ENCODE measurements at places on chromosomes 16 and 17.

GRCh38 chr17:34113089-34113488, 142.0 kb upstream of the CCL2 start:
- DNase-seq: no peak

- no peak for DNase-seq
These were observed 38.1 kb downstream of the LGALS9 start for GRCh38 chr17:27669136-27669535.

DNA sequence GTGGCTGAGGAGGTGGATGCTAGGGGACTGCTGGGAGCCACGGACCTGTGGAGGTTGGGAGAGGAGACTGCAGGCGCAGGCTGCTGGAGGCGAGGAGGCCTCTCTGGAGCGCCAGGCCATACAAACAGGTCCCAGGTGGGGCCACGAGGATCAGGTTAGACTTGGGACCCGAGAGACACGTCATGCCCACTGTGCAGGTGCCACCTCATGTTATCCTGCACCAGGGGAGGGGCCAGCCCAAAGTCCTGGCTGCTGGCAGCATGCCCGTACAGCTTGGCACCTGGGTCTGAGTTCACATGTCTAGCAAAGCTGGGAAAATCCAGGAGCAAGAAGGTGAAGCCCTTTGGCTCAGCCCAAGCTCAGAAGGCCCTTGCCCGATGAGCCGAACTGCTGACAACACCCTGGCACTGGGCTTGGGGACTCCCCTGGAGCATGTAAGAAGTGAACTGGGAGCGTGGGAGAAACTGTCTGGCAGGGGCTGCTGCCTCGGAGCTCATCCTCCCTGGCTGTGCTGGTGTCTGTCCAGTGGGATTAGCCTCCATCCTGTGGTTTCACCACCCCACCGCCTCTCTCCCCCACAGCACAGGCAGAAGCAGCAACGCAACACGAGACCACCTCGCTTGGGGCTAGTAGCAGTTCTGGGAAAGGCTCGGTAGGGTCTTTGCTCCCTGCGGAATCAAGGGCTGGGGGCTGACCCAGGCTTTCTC, 5.3 kb downstream of the ARHGDIA start:
- peak; percentile 46 for DNase-seq

GRCh38 chr17:67831268-67831667, 6.0 kb downstream of the BPTF start:
- DNase-seq: no peak

DNA sequence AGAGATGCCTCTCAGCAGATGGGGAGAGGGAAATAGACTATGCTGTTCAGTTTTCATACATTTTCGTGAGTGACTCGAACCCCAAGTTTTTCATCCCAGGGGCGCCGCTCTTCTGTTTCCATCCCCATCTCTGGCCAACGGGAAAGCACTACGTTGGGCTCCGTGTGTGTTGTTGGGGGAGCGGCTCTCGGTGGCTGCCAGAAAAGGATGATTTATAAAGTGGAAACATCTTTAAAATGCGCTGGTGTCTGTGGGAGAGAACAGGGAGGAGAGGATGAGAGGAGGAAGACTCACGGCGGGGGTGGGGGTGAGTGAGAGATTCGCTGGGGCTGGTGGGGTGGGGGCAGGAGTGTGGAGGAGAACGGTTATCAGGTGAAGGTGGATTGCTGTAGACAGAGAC, 5.8 kb downstream of the TBX4 start:
- no peak for DNase-seq

DNA sequence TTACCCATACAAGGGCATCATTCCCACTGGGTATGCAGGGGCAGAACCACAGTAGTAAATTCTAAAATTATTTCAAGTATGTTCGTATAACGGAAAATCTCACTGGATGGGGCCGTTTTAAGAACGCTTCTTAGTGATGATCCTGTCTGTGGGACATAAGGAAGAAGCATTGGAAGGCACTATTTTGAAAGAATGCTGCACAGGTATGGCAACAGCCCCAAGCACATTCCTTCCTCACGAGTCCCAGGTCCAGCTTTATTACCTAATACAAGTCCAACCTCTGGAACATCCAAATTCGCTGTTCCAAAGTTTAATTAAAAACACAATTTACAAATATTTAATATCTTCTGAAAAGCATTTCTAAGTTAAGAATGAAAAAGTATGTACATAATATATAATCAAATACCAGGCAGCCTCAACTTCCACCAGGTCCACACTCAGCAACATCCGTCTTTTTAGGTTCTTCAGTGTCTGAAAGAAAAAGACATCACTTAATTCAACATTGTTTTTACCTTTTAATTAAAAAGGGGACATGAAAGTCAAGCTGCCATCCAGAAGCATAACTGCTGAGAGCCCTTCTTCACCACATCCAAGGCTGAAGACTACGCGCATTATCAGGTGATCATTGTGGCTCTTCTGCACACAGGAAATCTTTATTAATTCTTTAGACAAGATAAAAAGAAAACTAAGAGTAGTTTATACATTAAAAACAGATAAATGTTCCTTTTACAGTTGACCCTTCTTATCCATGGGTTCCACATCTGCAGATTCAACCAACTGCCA, 49.8 kb downstream of the BRD7 start:
- no peak for DNase-seq

DNA sequence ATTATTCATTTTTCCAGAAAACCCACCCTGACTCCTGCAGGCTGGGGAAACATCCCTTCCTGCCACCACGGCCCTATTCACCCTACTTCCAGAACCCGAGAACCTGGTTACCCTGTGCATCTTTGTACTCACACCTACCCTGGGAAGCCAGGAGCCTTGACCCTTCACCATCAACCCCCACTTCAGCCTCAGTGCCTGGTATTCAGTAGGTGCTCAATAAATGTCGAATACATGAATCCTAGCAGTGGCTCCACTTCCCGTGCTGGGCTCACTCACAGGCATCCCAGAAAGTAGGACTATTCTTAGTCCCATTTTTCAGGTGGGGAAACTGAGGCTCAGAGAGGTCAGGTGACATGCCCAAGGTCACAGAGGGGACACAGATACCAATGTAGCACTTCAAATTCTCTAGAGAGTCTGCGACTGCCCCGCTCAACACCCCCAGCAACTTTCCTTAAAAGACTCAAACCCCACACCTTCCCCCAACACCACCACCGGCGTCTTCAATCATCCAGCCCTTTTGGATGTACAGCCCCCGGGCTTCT, 36.1 kb upstream of the CMIP start:
- DNase-seq: no peak

GRCh38 chr16:29806641-29807425, 504 bp downstream of the MAZ start:
- DNase-seq: peak; percentile 58

DNA sequence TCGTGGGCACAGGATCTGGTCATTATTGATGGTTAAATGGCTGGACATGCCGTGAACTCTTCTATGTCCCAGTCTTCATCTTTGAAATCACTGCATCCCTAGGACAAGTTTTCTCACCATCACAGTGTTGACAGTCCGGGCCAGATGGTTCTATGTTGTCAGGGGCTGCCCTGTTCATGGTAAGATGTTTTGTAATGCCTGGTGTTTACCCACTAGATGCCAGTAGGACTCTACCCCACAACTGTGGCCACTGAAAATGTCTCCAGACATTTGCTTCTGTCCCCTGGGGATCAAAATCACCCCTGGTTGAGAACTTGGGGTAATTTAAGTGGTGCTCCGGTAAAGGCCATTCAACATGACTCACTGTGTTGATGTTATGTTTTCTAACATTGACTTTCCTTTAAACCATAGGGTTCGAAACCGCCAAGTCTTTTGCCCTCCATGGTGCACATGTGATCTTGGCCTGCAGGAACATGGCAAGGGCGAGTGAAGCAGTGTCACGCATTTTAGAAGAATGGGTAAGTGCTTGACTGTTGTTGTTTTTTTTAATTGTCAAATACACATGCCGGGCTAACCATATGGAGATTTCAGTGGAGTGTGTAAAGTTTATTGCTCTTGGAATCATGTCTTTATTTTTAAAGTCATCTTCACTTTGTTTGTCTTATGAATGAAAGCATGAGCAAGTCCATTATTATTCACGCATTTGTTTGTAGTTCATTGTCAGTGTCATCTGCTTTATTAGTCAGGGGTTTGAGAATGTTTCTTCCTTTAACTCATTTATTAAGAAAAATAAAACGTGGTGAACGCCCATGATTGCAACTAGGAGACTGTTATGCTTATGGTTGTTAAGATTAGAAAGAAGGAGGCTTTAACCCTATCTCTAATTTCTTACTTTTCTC, 64.6 kb downstream of the WWOX start:
- no peak for DNase-seq

DNA sequence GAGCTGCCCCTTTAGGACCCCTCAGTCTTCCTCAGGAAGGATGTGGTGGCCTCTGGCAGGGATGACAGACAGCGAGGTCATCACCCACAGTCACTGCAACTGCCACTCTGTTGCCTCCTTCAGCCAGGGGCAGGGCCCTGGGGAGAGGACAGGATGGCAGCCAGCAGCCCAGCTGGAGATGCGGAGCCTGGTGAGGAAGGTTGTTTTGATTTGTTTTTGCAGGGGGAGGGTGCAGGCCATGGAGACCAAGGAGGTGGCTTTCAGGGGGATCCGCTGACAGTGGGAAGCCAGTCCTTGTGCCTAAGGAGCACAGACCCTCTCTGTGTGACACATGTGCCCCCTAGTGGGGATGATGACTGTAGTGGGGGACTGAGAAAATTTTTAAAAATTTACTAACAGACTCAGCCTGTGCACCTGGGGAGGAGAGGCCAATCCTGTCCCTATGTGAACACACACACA, 7.4 kb downstream of the PRCD start:
- no peak for DNase-seq

DNA sequence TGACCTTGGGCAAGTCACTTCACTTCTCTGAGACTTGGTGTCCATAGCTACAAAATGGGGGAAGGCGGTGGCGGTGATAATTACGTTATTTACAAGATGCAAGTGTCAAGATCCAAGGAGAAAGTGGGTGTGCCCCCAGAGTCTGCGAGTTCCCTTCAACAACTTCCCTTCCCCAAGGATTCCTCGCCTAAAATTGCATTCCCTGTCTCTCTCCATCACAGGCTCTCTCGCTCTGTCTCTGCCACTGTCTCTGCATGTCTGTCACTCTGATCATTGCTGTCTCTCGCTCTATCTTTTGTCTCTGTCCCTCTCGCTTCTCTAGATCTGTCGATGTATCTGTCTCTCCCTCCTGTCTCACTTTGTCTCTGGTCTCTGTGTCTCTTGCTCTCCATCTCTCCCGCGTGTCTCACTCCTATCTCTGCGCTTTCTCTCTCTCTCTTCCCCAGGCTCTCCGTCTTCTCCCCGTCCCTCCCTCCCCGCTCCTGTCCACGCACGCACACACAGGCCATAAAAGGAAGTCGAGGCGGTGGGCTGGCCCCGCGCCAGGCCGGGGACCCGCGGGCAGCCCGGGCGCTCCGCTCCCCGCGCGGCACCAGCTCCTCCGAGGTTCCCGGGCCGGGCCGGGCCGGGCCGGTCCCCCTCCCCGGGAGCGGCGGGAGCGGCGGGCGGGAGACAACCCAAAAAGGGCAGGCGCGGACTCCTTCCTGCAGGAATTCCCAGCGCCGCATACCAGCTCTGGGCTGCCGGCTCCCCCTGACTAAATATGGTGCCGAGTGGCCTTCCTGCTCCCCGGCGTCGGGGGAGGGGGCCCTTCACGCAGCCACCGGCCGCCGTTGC, 1.1 kb upstream of the MYH11 start:
- DNase-seq: no peak

DNA sequence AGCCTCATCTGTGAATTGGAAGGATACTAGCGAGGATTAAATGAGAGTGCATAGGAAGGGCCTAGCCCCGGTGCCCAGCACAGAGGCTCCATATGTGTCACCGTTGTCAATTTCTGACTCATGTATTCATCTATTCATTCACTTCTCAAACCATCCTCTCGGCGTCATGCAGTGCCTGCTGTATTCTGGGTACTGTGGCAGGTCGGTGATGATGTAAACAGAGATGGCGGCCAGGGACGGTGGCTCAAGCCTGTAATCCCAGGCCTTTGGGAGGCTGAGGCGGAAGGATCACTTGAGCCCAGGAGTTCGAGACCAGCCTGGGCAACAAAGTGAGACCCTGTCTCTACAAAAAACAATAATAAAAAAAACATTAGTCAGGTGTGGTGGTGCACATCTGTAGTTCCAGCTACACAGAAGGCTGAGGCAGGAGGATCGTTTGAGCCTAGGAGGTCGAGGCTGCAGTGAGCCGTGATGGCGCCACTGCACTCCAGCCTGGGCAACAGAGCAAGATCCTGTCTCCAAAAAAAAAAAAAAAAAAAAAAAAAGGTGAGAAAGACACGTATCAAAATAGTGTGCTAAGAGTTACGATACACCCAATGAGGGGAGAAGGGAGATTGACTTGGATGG, 4.3 kb upstream of the PPP1R1B start:
- no peak for DNase-seq

DNA sequence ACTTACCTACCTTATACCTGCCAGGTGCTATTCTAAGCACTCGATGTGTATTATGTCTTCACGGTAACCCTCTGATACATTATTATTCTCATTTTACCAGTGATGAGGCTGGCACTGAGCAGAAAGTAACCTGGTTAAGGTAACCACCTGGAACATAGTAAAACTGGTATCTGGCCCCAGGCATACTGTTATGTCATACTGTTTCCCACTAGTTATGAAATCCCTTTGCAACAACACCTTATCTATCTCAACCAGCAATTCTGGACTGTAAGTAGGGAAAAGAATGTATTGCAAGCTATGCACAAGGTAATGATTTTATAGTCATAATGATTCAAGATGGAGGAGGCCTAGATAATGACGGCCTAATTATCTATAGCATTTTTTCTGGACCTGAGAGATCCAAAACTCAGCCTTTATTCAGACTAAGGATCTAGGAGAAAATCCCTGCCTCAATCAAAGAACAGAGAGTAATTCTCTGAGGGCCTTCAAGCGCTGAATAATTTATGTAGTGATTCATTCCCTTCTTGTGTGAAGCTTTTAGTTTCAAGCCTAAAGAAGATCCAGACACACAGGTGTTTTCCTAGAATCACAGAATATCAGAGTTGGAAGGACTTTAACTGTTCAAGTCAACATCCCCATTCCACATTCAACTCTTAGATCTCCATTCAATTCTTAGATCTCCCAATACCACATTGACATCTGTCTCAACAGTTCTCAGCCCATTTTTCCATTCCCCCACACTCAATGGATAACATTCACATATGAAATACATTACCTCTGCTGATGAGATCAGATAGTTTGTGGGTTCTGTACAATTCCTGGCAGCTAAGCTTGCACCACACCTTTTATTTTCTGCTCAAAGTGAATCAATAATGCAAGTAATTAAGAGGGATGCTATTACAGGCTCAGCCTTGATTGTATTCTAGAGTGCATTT, 14.9 kb upstream of the MMD start:
- no peak for DNase-seq

DNA sequence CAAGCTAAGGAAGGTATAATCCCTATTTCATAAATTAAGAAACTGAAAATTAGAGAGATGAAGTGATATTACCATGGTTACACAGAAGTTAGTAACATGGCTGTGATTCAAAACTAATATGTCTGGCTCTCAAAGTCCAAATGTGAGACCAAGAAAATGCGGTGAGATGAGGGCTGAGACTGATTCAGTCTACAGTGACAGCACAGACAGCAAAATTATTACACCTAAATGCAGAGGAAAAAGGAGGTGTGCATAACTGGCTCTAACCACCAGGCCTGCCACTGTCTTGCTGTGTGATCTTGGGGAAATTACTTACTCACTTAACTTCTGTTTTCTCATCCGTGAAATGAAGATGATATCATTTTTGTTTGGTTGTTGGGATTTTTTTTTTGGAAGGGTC, 270.0 kb upstream of the SOX9 start:
- DNase-seq: no peak
